SJSA1 (cell line): ENCODE measurements at places on chromosomes 12 and 14.

GRCh38 chr14:73616831-73617230 lies 4.5 kb downstream of the ACOT6 start:
- no peak for DNase-seq

DNA sequence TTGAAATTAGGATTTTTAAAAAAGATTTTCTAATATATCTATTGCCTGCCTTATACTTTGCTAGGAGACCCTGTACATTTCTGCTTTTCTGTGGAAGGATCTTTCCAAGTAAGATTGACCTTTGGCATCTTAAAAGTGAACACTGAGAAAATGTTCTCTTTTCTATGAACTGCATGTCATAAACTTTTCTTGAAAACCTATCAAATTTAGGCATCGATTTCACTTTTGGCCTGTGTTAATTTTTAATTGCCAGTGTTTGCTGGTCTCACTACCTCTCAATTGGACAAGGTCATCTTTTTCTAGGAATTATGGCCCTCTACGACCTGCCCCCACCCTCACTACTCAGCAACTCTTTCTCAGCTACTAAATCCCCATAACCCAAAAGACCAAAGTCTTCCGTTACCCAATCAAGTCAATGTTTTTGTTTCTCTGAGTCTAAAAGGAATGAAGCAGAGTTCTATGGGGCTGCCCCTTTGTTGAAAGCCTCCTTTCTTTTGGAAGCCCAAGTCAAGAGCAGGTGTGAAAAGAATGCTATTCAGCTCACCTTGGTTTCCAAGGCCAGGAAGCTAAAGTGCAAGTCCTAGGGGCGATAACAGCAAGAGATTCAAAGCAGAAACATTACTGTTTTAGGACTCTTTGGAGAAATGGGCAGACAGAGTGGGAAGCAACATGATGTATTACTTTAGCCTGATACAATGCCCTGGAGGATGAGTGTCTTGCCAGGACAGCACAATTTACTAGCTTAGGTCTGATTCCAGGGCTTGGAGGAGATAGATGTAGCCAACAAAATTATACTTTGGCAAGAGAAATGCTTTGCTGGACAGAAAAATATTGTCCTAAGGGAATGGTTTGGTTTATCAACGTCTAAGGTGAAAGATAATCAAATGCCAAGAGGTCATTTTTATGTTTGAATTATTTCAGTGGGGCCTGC lies 55.0 kb downstream of the IGF1 start:
- no peak for DNase-seq

GRCh38 chr12:81146228-81147225 lies 68.6 kb downstream of the ACSS3 start:
- DNase-seq = no peak

- DNase-seq = no peak
These were observed 23.6 kb downstream of the BDKRB1 start for GRCh38 chr14:96279564-96279963.

DNA sequence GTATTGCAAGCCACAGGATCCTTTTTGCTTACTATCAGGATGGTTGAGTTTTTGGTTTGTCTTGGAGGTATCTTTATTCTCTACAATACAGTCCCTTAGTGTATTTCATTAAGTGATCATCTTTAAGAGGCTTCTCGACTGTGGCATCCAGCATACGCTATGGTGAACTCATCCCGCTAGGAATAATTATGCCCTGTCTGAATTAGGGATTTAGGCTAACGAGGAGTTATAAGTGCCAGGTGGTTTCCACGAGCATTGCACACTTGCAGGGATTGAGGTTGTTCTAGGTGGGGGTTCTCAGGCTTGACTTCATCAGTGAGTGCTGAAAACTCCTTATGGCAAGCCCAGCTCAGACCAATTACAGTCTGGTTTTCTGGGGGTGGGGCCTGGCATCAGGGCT lies 37.2 kb upstream of the RBM19 start:
- DNase-seq = peak; percentile 85

DNA sequence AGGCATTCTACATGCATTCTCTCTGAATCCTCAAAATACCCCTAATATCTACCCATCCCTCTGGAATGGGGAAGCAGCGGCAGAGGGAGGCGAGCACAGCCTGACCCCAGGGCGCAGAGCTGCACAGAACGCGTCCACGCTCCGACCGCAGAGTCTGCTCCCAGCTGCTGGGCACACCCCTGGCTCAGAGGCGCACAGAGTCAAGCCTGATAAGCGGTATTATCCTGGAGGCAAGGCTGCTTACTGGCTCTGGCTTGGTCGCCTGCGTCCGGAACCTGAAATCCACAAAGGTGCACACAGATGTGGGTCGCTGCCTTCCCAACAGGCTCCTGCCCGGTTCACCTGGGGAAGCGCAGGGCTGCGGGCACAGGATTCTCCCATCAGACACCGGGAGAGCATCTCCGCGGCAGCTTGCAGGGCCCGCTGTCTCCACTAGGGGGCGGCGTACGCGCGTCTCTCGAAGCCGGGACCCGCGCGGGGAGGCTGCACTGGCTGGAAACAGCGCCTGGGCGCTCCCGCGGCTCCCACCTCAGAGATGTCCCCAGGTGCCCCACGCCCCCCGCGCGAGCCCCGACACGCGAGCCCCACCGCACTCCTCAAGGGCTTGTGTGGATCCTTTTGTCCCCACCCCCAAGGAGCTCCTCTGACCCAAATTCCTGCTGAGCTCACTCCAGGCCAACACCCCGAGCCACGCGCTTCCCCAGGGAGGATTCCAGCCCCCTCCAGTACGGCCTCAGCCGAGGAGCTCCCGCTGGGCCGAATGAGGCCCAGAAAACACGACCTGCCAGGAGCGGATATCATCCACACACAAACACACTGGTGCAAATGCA lies 120.1 kb upstream of the FZD10 start:
- no peak for DNase-seq

GRCh38 chr12:27703720-27704452 lies 6.7 kb upstream of the MRPS35 start:
- peak; percentile 64 for DNase-seq

DNA sequence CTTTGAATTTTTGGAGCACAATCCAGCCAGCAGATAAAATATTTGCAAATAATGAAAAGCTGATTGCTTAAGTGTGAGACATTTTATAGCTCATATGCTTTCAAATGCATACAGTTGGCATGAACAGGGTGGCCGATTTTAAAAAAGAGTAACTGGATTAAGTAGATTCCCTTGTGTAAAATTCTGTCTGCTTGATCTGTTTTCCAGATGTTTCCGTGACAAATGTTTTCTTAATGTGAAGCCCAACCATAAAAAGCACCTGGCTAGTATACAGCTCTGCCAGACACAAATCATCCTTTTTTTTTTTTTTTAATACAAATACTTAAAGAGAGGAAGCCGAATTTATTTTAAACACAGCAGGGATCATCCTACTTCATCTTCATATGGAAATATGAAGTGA lies 440.7 kb downstream of the CCER1 start:
- DNase-seq = no peak

DNA sequence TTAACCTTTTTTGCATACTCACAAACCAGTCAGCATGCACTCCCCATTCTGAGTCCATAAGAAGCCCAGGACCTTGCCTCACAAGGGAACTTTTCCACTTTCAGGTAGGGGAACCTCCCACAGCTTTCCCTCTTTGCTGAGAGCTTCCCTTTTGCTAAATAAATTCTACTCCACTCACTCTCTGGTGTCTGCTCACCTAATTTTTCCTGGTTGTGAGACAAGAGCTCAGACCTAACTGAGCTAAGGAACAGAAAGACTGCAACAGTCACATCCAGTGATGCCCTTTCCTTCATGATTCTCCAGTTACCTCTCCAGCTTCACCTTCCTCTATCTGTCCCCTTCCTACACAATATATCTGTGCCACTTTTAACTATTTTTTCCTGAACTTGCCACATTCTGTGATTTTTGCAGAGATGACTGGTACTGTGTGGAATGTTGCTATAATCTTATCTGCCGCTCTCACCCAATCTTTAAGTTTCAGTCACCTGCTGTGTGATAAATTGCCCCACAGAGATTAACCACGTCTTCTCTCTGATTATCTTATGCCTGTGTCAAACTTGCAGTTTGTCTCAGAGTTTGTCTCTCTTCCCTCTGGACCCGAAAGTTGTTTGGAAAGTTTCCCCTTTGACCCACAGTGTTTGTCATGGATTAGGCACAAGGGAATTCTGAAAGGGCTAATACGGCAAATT lies 737.1 kb upstream of the FLRT2 start:
- DNase-seq = no peak

- no peak for DNase-seq
These were observed 73.4 kb upstream of the AVPR1A start for GRCh38 chr12:63224396-63224795.

GRCh38 chr12:95418142-95418541 lies 55.8 kb upstream of the METAP2 start:
- DNase-seq = no peak

- DNase-seq = no peak
These were observed 401.3 kb downstream of the DIO2 start for GRCh38 chr14:79809849-79810612.
